ENCODE measurements at places on chromosomes 5 and 9. TPM values are rescaled to one million over a fixed set of nuclear protein-coding genes. Genes with fewer than 3 reads are reported as not detected.
A peak's percentile ranks its signal among the peaks of the same experiment; 100 is the strongest.

DNA sequence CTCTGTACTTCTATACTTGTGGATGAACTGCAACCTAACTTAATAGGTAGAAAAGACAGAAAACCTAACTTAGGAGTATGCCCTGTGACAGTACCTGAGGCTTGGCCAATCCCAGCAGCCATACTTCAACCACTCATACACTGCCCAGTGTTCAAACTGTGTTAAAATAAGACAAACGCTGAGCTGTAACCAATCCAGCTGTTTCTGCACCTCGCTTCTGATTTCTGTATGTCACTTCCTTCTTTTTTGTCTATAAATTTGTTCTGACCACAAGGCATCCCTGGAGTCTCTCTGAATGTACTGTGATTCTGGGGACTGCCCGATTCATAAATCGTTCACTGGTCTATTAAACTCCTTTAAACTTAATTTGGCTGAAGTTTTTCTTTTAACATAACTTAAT, 41.4 kb downstream of the AUH start:
- DNase-seq, result no peak

GRCh38 chr5:107985144-107985543, 314.4 kb upstream of the EFNA5 start:
- DNase-seq, result no peak

DNA sequence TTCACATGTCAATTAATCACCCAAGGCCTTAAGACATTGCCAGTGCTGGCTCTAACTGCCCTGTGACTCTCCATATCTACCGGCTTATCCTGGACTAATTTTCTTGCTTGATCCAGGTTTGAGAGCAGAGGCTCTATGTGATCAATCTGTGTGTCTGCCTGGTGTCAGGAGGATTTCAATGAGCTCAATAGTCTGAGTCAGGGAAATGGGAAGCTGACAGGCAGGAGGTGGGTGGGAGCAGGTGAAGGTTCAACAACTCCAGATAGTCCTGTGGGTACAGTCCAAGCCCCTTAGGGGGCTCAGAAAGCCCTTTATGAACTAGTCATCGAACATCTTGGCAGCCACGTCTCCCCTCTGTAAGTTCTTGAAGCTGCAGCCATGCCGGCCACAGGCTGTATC, 72.2 kb downstream of the SHB start:
- DNase-seq, result no peak

DNA sequence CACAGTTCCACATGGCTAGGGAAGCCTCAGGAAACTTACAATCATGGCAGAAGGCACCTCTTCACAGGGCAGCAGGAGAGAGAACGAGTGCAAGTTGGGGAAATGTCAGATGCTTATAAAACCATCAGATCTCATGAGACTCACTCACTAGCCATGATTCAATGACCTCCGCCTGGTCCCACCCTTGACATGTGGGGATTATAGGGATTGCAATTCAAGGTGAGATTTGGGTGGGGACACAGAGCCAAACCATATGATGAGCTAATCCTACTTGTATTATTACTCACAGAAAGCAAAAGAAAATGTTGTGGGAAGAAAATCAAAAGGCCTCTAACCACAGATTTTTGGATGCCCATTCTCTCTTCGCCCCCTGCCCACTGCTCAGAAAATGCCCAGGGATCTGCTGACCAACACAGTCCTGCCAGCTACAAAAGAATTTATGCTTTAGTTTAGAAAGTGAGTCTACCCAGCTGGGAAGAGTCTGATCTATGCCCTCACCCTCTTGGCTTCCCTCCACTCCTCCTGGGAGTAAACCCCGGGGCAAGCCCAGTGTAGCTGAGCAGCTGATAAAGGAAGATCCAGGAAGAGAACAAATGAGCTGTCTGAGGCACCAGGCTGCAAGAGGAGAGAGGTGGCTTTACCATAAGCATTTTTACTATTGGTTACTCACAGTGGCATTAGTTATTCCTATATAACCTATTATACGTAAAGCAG, 53.1 kb downstream of the RNF130 start:
- no peak for DNase-seq

- no peak for DNase-seq
These were observed 110.9 kb upstream of the BASP1 start for GRCh38 chr5:17106521-17106920.

- no peak for DNase-seq
These were observed 341.4 kb upstream of the EDIL3 start for GRCh38 chr5:84725946-84726570.

DNA sequence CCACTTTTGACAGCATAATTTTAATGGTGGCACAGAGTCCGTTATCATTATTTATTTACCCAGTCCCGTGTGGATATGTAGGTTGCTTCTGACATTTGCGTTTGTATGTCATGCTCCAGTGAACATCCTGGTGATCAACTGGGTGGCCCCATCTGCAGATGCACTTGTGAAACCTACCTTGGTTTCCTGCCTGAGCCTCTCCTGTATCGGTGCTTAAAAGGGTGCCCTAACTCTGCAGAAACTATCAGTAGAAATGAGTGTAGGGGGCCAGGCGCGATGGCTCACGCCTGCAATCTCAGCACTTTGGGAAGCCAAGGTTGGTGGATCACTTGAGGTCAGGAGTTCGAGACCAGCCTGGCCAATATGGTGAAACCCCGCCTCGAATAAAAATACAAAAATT, 92.1 kb upstream of the IER5L start:
- no peak for DNase-seq

GRCh38 chr5:140000332-140000731, 42.8 kb downstream of the NRG2 start:
- DNase-seq, result no peak

DNA sequence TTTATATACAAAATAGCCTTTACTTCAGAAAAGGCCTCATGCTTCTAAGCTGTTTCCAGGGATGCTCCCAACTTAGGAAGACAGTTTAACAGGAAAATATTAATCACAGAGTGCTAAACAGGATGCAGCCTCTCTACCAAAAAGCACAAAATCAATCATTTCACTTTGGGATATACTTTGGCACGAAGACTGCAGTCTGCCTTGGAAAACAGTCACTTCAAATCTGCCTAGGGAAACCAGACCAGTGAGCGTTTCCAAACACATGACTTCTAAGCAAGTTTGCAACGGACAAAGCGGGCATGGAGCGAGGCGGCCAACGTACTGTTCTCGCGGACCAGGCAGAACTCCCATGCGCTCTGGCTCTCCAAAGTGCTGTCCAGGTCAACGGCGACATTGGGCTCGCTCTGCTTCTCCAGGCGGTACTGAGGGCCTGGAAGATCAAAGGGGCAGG, 201.0 kb downstream of the MAPKAP1 start:
- no peak for DNase-seq

- DNase-seq, result no peak
These were observed 1.1 kb downstream of the NIPAL4 start for GRCh38 chr5:157460921-157461792.

GRCh38 chr5:94968507-94969095, 316.3 kb downstream of the MCTP1 start:
- DNase-seq, result peak; percentile 60

Gene MTRR
- total RNA-seq, result 20.4 TPM

Gene NPR2
- 14.7 TPM for total RNA-seq

Gene ZDHHC11
- total RNA-seq, result 0.12 TPM

Gene SPINK4
- not detected for total RNA-seq

Gene HTR4
- not detected for total RNA-seq

Gene SCGB3A2
- not detected for total RNA-seq

Measured in RPMI7951 (cell line).